ENCODE measurements at places on chromosomes 3 and 15.

DNA sequence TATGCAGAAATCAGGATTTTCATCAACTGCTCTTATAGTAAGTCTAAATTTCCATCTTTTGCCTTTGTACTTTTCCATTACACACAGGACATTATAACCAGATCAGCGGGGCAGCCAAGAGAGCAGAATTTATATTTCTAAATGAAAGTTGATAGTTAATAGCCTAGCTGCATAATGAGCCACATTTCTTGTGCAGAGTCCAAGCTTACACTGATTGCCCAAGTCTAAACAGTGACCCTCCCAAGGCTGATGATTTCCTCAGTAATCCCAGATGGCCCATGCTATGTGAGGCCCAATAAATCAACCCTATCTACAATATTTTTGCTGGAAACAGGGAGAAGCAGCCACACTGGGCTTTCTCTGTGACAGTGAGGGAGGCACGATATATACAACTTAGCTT lies 475.8 kb upstream of the KCNMB2 start:
- no peak for DNase-seq

GRCh38 chr15:85128621-85129020 lies 147.0 kb downstream of the PDE8A start:
- no peak for DNase-seq

- DNase-seq, result no peak
Observed at GRCh38 chr3:123783811-123784210, 100.3 kb downstream of the MYLK start.

GRCh38 chr3:121490161-121490560 lies 55.6 kb downstream of the POLQ start:
- no peak for DNase-seq

GRCh38 chr15:76440441-76440840 lies 103.9 kb downstream of the ISL2 start:
- no peak for DNase-seq

- DNase-seq, result no peak
Observed at GRCh38 chr15:66854012-66854965, 152.3 kb downstream of the SMAD6 start.

DNA sequence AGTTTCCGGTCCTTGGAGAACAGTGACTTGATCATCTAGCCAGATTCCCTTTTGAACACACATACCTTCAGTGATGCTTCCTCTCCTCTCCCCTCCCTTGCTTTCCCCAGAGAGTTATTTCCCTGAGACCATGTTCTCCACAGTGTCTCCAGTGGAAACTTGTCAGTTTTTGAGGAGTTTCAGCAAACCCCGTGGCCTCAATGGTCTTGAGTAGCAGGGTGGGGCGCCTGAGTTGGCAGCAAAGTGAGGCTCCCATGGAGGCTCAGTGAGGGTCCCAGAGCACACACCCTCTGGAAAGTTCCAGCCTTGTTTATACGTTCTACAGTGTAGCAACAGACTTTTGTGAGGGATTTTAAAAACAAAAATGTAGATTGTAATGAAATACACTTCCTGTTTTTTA lies 135.1 kb downstream of the LRRC28 start:
- no peak for DNase-seq

GRCh38 chr3:185625784-185626183 lies 39.7 kb downstream of the SENP2 start:
- no peak for DNase-seq

- DNase-seq, result no peak
Observed at GRCh38 chr3:35596335-35596995, 42.9 kb upstream of the ARPP21 start.

- no peak for DNase-seq
Observed at GRCh38 chr15:88465633-88466224, 1.5 kb downstream of the MRPL46 start.
